ENCODE measurements at places on chromosomes 16 and 17.

GRCh38 chr17:17511881-17512858 lies 16.0 kb upstream of the RASD1 start:
- no peak for DNase-seq

DNA sequence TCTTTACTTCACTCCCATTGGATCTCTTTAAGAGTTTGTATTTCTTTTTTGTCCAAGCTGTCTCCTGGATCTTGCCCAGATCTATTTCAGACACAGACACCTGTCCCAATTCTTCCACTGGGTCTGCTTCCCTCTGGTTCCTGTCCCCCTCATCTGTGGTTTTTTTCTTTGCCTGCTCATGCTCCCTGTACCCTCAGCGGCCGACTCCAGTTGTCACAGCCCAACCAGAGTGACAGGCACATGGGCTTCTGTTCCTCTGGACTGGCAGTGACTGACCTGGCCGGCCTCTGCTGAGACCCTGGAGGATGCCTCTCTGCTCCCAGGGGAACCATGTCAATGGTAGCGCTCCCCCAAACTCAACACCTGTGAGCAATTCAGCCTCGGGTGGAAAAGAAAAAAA lies 142.6 kb downstream of the WSCD1 start:
- DNase-seq, result no peak

DNA sequence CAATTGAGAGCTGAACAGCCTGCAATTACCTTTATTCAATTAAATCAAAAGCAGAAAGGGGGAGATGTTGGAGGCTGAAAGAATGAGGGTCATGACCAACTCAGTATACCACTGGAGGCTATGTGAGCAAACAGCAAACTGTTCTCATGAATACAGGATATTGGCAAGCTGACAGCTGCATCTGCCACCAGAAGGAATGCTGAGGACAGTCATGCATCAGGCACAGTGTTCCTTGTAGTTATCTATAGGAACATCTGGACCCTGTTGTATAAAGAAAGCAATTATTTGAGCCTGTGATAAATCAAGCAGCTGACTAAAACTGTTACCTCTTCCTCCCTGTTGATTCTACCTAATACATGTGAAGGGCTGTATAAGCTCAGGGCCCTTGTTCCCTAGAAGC lies 2064.6 kb downstream of the TP53TG3F start:
- no peak for DNase-seq

- DNase-seq, result no peak
These were observed 109.5 kb downstream of the CDH13 start for GRCh38 chr16:82736224-82736623.

- no peak for DNase-seq
These were observed 541 bp downstream of the VKORC1 start for GRCh38 chr16:31094088-31094423.

DNA sequence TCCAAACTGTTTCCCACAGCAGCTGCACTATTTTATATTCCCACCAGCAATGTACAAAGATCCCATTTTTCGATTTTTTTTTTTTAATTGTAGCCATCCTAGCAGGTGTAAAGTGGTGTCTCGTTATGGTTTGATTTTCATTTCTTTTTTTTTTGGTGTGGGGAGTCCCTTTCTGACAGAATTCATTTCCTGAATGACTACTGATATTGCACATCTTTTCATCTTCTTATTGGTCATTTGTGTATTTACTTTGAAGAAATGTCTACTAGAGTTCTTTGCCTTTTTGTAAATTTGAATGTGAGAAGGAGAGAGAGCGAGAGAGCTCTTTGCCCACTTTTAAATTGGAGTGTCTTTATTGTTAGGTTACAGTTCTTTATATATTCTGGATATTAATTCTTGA lies 14.0 kb downstream of the CYB5B start:
- DNase-seq, result no peak

- no peak for DNase-seq
These were observed 20.0 kb upstream of the MEAK7 start for GRCh38 chr16:84524346-84524920.

DNA sequence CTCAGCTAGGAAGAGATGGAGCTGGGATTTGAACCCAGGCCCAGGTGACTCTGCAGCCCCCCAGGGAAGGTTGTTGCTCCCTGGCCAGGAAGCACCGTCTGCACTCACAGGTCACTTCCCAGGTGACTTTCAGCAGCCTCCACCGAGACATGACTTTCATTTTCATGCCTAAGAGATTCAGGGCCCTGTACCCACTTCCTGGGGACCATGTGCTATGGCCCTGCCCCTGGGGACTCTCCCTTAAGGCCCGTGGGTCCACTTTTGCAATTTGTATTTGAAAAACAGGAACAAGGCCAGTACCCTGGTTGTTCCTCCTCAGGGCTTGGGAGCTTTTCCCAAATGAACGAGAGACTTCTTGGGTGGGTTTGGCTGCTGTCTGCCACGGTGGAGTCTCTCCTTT lies 191.0 kb downstream of the IRF8 start:
- no peak for DNase-seq
